NCI-H187 (cell line): ENCODE measurements at places on chromosomes 2 and 18.

GRCh38 chr18:38923540-38923939, 1357.9 kb upstream of the CELF4 start:
- DNase-seq, result no peak

DNA sequence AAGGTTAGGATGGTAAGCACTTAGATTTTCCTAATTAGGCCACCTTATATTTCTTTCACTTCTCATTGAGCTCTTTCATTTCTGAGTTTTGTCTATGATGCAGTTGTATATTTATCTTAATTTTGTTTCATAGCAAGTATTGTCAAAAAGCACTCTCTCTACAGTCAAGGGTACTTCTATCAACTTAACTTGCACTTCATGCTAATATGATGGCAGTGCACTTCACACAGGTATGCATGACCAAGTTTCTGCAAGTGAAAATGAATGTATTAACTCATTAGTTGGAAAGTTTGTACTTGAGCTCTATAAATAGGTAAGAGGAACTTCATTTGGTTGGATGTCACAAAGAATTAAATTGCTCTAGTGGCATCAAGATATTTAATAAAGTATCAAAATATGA, 51.5 kb upstream of the CDH19 start:
- DNase-seq, result no peak

GRCh38 chr2:221370857-221371211, 201.3 kb downstream of the EPHA4 start:
- no peak for DNase-seq

DNA sequence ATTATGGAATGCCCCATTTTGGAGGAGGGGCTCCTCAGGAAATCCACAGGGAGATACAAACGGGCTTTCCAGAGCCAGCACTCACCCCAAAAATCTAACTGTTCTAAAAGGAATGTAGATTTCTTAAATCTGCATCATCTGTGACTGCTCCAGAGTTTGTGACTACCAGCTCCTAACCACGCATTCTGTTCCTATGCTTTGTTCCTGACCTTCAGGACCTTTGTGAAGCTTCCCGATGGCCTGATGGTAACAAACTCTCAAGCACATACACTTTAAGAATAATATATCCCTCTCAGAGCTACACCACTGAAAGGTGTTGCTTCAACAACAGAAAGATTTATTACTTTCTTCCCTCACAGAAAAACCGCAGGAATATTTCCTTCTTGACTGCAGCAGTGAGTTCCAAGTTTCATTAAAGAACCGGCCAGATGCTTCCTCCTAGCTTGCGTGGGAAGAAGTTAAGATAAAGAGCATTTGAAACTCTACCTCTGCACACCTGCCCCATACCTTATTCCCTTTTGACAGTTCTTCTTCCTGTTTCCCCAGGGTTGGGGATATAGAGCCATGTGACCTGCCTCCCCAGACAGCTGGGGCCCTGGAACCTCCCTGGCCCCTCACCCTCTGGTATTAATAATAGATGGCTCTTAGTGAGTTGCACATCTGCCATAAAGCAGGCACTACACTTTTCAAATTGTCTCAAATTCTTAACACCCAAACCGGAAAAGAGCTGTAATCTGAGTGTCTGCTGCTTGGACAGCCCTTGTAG, 40.2 kb upstream of the EML4 start:
- DNase-seq, result no peak

DNA sequence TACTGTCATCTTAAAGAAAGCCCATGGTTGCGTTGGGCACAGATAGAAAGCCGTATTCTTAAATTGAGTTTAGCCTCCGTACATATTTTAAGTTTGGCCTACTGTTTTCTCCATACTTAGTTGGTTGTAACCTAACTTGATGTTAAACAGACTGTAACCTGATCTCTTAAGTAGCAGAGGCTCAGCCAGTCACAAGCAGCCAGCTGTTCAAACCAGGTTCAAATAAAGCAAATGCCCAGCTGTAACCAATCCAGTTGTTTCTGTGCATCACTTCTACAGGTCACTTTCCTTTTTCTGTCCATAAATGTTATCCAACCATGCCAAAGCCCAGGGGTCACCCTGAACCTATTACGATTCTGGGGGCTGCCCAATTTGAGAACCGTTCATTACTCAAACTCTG, 10.0 kb upstream of the THADA start:
- DNase-seq, result no peak
